NAMALWA (cell line): ENCODE measurements at places on chromosomes 7 and 10.

DNA sequence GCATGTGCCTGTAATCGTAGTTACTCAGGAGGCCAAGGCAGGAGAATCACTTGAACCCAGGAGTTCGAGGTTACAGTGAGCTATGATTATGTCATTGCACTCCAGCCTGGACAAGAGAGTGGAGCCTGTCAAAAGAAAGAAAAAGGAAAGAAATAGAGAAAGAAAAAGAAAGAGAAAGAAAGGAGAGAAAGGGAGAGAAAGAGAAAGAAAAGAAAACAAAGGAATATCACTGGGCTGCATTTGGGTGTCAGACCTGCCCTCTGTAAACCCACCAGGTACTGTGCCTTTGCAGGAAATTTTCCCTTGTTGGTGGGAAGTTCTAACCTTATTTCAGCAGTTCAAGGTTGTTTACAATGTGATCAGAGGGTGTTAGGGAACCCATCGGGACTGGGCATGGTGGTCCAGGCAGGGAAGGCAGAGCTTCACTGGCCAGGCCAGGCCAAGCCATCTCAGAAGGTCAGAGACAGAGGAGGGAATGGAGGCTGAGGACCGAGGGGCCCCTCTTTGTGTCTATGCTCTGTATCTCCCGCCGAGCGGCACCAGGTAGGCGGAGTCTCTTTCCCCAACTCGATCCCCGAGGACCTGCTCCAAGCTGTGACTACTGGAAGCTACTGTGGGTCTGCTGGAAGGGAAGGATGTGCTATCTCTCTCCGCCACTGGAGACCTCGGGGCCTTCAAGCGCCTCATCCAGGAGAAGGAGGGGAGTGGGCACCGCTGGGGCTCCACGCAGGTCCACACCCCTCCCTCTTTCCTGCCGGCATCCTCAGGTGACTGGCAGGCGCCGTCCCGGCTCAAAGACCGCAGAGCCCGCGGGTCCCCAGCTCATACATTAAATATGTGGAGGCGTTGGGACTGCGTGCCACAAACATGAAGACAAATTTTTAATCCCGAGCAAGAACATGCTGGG lies 15.2 kb upstream of the KAZALD1 start:
- no peak for DNase-seq

DNA sequence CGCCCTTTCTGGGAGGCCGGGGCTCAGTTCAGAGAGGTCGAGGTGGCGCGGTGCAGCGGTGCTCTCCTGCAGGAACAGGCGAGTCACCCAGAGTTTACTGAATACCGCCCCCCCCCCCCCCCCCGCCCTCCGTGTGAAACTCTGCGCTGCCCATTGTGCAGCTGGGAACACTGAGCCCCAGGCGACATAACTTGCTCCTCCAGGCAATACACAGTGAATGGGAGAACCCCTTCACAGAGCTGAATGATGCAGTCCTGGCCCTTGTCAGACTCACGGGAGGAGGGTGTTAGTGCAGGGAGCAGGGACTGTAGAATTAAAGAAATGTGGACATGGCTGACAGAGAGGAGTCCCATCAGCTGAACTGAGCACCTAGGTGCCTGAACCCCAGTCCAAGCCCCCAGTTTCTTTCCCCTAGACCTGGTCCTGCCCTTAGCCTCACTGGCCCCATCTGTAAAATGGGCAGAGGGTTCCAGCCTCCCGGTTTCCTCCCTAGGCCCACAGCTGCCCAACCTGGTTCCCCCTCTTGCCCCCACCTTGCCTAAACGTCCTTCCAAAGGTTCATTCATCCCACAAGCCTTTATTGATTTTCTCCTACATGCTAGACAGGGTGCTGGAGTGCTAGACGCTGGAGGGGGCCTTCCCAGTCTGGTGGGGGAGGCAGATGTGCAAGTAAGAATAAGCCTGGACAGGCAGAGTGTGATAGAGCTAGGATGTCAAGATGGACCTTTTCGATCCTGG lies 869 bp upstream of the LOXL4 start:
- no peak for DNase-seq

DNA sequence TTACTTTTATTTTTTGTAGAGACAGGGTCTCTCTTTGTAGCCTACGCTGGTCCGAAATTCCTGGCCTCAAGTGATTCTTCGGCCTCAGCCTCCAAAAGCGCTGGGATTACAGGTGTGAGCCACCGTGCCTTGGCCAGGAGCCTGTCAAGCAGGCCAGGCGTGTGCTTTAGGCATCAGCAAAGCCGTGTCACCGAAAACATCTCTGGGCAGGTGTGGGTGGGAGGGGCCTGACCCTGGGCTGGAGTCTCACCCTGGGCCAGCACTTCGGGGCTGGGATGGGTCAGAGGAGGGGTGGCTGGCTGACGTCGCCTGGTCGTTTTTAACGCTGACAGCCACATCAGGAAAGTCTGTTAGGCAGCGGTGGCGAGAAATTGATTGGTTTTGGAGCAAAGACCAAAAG lies 80.9 kb downstream of the UNCX start:
- DNase-seq, result no peak

GRCh38 chr7:102942181-102942866 lies 29.5 kb downstream of the LRRC17 start:
- no peak for DNase-seq

DNA sequence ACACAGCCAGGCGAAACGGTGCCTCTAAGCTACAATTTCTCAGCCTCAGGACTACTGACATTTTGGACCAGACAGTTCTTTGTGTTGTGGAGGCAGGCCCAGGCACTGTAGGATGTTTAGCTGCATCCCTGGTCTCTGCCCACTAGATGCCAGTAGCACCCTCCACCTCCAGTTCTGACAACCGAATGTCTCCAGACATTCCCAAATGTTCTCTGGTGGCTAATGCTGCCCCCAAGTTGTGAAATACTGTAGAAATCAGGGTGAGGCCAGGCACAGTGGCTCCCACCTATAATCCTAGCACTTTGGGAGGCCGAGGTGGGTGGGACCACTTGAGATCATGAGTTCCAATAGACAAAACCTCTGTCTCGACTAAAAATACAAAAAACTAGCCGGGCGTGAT lies 18.2 kb downstream of the HNRNPF start:
- no peak for DNase-seq

DNA sequence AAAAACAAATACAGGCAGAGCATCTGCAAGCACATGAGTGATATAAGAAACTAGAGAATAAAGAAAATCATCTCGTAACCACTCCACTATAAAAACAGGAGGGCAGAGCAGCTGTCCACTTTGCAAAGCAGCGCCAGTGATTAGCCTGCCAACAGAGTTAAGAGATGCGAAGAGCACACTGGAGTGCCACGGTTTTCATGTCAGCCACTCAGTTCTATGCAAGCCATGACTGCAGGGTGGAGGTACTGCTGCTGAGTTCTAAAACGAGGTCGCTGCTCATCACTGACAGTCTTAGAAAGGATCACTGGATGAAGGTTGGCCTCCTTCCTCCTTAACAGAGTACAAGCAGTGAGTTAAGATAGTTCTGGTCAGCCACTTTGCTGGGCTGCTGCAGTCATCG lies 58.5 kb downstream of the FGFR2 start:
- DNase-seq, result no peak

- no peak for DNase-seq
These were observed 128.4 kb upstream of the RSU1 start for GRCh38 chr10:16945593-16945992.

DNA sequence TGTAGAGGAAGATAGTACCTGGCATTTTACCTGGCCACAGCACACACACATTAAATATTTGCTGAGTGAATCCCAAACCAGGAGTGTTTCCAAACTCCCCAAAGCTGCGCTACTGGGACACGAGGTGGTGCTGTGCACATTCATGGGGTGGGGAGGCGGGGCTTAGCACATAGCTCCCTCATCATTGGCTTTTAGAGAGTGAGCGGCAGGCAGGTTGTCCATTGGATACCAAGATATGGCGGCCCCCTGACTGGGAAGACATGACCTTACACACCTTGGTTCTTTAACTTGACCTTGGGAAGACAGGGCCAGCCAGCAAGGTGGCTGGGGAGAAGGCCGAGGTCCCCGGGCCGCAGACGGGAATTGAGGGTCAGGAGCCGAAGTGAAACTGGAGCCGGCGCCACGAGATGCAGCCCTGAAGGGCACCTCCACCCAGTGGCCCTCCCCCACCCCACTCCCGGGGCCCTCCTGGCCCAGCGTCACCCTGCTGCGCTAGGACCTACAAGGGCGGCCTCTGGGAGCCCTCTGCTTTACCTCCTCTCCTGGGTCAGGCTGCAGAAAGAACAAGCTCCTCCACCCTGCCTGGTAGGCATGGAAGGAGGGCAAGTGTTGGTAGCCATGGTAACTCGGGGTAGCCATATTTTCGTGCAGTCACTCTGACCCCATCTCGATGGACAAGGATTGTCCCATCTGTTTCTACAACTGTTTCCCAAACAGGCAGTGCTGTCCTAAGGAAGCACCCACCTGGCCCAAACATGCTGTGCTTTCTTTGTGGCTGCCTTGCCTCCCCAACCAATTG lies 24.0 kb downstream of the TMEM176A start:
- DNase-seq, result peak; percentile 14

DNA sequence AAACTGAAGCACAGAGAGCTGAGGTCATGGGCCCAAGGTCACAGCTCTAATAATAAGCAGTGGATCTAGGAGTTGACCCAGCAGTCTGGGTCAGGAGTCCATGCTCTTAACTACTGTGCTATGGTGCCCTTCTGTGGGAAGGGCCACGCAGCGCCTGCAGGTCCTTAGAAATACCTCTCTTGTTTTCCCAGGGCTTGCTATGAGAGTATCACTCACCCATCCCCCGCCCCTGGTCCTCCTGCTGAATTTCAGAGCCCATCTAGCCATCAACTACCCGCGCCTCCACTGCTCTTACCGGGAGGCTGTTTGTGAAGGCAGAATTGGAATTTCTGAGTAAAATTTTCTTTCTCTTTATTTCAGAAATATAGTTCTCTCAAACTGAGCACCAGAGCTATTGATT lies 27.3 kb upstream of the CRHR2 start:
- DNase-seq, result no peak

DNA sequence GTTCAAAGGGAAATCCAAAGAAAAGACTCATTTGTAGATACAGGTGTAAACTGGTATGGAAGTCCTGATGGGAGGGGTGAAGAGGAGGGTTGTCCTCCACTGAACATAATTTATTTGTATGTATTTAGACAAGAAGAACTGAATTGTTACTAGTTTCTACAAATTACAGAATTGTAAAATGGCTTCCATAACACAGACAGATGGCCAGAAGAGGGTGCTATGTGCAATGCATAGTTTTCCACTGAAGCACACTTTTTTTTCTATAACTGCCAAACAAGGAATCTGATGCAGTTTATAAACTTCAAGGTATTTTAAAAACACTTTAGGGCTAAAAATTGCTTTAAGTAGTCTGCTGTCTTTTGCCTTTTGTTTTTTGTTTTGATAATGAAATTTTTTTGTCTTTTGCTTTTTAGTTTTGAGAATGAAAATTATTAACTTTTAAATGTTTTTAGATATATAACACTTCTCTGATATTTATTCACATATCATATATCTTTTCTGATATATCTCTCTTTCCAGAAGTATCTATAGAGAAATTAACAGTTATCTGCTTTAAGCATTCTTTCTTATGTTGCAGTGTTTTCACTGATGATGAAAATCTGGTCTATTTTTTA lies 58.5 kb downstream of the PHYHIPL start:
- peak; percentile 56 for DNase-seq

GRCh38 chr7:139734395-139734794 lies 43.4 kb downstream of the HIPK2 start:
- no peak for DNase-seq

DNA sequence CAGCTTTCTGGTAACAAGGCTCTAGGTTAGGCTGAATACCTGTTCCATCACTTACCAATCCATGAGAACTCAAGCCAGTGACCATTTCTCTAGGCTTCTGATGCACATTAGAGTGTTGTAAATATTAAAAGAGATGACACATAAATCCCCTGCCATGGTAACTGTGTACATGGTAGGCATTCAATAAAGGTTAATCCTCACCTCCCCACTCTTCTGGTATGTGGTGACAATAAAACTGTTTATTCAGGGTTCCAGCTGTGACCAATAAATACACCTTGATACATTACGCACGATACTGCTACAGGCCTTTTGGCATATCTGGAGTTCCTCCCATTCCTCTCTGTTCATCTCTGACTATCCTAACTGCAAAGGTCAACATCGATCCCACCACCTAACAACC lies 171.9 kb downstream of the SRPK2 start:
- no peak for DNase-seq

- peak; percentile 22 for DNase-seq
These were observed 206.7 kb downstream of the POU6F2 start for GRCh38 chr7:39184391-39184790.

DNA sequence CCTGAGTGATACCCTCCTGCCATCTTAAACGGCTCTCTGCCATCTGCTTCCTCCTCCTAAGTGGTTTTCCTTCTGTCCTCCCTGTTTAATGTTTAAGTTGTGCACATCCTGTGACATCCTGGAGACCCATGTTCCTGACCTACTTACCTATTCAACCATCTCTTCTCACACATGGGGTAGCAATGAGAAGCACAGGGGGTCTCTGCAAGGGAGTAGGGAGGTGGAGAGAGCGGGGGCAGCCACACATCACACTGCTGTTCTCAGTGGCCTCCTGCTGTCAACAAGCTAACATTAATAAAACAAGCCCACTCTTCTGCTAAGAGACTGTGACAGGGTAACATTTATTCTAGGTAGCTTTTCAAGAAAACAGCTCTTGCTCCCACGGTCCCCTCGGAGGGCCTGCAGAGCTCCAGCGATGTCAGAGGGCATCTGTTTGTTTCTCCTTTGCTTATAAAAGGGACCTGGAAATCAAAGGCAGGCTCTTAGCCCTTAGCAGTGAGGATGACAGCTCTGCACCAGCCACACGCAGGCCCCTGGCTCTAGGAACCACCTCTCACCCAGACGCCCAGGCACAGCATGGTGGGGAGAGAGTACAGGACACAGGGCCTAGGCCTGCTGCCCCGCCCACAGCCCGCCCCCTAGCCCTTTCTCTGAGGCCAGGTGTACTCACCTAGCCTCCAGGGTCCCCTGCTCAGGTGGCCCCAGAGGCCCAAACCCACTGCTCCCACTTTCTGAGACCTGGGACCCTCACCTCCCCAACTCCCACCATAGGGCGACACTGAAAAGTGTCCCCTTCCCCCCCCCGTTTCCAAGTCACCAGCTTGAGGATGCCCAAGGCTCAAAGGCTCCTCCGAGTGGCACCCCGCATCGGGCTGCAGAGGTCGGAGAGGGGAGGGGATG lies 943 bp upstream of the SLC18A2 start:
- no peak for DNase-seq

- no peak for DNase-seq
These were observed 10.7 kb downstream of the BUD31 start for GRCh38 chr7:99419323-99420021.

GRCh38 chr7:73768641-73769480 lies 1.2 kb downstream of the CLDN3 start:
- no peak for DNase-seq

GRCh38 chr10:132711613-132712121 lies 74.3 kb downstream of the NKX6-2 start:
- no peak for DNase-seq

GRCh38 chr10:16843252-16843870 lies 26.1 kb upstream of the RSU1 start:
- DNase-seq, result peak; percentile 65
